T-helper 17 cell (primary cell): ENCODE measurements at places on chromosomes 7 and 10.

DNA sequence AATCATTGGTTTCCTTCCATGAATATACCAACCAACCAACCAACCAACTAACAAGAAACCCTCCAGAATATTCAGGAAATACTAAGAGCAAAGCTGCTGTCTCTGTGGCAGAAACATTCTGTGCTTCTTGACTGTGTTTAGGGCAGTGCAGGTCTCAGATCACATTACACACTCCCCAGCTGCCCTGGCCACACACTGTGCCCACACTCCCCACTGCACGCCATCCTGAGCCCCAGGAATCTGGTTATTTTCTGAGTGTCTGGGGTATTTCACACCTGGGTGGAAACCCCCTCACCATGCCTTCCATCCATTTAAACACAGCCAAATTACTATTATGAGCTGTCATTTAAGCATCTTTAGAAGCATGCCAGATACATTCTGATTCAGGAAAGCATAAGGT, 183.7 kb upstream of the ANK3 start:
- DNase-seq: no peak

- no peak for DNase-seq
Measured at GRCh38 chr7:70459546-70459945, 672.4 kb upstream of the GALNT17 start.

GRCh38 chr10:2966134-2966533, 101.2 kb upstream of the PFKP start:
- no peak for DNase-seq

- DNase-seq: no peak
Measured at GRCh38 chr10:112490545-112490944, 43.5 kb downstream of the VTI1A start.

DNA sequence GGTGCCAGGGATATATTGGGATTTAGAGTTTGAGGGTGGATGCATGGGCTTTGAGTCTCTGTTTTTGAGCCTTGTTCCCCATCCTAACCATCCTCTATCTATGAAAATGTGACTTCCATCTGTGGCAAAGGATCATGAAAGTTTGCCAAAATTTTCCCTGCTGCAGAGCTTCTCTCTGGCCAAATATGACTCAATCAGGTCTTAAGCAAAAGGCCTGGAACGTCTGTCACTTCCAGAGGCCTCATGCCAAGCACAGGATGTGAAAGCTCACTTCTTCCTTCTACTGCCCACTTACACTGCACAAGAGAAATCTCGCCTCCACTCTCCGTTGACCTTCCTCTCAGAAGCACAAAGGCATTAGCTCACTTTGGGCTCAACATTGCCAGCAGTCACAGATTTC, 696.9 kb upstream of the NRP1 start:
- DNase-seq: no peak

GRCh38 chr7:156318426-156318825, 322.1 kb upstream of the RNF32 start:
- DNase-seq: no peak

DNA sequence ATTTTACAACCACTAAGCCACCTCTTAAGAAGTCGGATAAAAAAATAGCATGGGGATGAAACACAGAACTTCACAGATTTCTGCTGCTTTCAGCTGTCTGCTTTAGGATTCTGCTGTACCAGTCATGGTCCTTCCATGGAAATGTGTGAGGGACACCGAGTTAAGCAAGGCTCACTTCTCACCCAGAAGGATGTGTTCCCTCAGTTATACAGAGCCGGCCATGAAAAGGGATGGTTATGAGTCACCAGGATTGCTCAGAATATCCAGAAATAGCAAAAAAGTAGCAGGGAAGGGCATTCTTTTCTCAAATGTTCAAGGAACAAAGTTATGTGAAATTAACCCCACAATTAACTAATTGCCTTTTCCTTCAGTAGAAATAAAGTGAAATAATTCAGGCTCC, 124.4 kb downstream of the AMPH start:
- DNase-seq: no peak

DNA sequence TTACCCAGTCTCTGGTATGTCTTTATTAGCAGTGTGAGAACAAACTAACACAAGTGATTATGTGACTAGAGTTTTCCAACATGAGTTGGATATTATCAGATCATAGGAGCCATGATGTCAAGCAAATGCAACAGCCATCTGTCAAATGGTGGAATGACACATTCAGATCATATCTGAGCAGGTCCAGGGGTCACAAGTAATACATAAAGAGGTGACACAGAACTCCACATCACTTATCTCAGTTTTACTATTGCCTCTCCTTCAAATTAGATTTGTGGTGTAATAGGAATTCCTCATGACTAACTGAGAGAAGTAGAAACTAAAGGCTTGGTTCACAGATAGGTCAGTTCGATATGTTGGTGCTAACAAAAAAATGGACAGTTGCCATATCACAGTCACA, 12.2 kb upstream of the SAMD9L start:
- no peak for DNase-seq

DNA sequence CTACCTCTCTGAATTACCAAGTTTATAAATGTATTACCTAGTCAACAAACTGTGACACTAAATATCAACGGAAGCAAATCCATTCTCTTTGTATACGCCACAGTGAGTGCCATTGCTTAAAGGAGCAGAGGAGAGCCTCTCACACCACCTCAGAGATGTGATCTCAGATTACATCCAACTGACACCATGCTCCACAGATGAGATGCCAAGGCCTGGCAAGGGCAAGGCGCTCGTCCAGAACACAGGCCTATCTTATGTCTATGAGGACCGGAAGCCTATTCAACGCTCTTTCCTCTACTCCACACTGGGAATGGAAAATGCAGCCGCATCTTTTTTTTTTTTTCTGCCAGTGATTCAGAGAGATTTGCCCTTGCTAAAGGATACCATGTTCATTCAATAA, 11.4 kb downstream of the PDIA4 start:
- DNase-seq: no peak

DNA sequence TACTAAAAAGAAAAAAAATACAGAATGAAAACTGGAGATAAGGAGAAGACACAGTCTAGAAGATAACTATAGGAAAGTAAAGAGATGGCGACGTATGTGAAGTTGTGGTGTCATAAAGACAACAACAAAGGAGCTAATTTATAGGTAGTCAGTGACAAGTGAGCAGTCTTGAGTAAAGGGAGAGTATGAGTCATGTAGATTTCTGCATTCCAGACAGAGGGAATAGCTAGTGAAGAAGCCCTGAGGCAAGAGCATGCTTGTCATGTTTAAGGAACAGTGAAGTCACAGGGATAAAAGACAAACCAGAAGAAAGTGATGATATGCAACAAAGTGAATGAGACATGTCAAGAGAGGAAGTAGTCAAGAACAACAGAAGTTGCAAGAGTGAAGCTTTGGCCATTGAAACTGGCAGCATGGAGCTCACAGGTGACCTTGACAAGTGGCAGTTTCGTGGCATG, 2.3 kb upstream of the MIOS start:
- DNase-seq: no peak

DNA sequence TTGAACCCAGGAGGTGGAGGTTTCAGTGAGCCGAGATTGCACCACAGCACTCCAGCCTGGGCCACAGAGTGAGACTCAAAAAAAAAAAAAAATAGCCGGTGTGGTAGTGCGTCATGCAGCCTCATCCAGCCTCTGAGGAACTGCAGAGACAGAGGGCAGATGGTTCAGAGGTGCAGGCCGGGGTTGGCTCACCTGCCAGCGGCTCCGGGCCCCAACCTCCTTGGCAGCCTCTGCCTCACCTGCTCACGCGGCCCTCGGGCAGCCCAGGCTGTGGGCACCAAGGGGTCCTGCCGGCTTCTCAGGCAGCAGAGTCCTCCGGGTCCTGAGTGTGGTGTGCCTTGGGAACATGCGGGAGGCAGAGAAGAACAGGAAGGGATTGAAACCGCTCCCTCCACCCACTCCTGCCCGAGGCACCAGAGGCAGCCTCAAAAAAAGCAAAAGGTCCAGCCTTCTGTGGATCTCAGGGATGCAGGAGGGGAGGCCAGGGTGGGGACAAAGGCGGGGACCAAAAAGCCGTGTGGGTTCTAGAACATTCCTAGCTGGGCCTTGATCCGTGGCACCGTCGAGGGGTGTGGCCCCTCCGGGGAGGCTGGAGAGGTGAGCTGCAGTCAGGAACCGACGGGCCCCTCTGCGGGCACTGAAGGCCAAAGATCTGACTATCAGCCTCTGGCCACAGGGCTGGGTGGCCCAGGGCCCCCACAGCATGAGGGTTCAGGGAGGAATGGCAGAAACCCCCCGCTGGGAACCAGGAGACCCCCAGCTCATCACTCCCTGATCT, 55.4 kb upstream of the DNAJB6 start:
- no peak for DNase-seq

DNA sequence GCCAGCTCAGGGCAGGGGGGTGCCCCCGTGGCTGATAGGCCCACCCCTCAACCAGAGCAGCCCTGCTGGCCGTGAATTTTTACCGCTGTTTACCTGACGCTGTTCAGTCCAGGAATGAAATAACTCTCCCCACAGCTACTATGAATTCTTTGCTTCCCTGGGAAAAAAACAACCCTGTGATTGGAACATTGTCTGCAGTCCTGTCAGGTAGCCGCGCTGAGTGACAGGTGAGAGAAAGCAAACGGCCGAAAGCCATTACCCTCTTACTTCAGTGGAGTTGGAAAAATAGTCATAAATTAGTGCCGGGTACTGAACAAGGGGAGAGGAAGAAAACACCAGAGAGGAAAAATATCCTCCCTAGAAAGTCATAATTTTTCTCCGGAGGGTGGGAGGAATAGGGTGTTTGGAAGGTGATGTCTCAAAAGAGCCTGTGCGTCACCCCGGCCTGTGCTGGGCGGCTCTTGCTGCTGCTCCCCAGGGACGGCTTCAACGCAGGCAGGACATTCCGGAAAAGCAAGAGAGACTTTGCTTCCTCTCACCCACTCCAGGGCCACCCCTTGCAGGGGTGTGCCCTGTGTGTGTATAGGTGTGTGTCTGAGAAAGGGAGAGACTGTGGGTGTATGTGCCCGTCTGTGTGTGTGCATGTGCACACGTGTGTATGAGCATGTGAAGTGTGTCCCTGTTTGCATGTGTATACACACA, 69.0 kb downstream of the CDH23 start:
- no peak for DNase-seq

GRCh38 chr7:22397981-22398380, 41.0 kb upstream of the RAPGEF5 start:
- DNase-seq: no peak

DNA sequence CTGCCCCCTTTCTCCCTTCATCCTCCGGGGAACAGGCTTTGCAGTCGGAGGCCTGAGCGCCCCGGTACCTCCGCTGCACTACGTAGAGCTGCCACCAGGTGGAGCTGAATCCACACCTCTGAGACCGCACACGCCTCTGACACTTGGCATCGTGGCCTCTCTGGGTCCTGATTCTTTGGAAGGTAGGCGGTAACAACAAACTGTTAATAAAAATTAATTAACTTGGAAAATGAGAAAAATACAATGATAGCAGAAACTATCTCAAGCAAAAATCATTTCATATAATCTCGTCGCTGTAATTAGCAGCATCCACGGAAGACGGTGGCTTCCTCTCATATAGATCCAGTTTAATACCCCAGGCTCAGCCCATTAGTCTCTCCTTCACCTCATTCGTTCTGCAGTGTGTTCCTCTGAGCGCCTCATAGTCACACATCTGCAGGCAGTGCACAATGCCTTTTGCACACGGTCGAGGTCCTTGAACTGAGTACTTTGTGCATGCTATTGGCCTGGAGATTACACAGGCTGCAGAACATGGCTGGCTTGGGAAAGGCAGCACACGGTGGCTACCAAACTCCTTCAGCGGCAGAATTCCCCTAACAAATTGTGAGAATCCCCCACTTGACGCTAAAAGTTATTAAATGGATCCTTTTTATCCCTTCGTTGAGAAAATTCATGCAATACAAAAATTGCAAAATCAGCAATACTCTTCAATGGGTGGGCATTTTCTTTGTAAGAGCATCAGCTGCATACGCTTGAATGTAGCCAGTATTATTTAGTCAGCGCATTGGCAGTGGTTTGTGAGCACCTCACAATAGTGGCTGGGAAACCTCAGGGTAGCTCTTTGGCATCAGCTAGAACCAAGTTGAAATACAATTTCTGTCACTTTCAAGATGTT, 18.7 kb downstream of the OR9A2 start:
- DNase-seq: peak; percentile 64

GRCh38 chr10:100482181-100482833, 19.5 kb downstream of the WNT8B start:
- DNase-seq: peak; percentile 51

DNA sequence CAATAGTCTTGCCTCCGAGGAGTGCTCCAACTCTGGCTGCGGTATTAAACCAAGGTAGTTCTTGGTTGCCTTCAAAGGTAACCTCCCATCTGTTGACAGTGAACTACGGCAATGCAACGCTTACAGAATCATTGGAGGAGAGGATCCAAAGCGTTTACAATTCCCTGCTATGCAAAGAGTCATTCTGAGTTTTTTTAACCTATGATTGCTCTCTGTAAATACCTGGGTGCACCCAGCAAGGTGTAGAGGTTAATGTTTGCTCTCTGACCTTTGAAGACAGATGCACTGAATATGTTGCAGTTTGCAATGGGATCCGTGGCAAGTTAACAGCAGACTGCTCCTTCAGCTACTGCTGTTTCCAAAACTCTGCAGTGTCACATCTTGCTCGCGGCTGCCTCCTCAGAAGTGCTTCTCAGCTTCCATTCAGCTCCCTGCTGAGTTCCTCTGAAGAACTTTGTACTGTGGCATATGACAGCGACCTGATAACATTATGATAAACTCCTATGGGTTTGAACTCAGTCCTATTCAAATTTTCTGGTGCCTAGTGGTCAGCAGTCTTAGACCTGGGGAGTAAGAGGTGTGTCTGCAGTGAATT, 29.0 kb downstream of the KIAA1217 start:
- no peak for DNase-seq

- DNase-seq: no peak
Measured at GRCh38 chr10:16987976-16988610, 141.5 kb downstream of the CUBN start.

GRCh38 chr10:47244560-47245500, 55.2 kb upstream of the GDF10 start:
- no peak for DNase-seq

DNA sequence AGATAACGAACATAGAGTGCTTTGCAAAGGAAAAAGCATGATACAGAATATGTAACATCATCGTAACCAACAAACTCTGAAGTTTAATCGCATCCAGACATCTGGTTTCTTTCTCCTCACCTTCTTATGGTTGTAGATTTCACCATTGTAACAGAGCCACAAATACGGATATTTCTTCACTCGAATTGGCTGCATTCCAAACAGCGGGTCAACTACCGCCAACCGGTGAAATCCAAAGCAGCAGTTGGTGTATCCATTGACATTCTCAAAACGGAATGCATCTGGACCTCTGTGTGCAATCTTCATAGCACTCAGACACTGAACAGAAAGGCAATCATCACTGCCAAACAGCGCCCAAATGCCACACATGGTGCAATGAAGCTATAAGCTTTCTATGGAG, 3.4 kb downstream of the ASNS start:
- no peak for DNase-seq

- DNase-seq: peak; percentile 11
Measured at GRCh38 chr10:79904671-79905321, 44.1 kb downstream of the SFTPD start.

DNA sequence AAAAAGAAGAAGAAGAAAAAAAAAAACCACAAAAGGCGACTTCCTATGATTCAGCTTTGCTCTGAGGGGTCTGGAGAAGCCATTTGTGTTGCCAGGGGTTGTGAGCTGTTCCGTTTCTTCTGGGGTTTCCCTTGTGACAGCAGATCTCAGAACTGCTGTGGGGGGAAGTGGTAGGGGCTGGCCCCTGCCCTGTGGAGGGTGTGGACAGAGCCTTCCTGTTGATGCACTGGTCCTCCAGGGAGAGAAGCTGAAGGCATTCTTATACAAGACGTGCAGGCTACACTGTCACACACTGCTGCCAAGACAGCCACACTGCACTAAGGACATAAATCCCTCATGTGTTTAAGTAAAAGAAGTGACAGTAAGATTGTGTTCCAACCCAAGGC, 17.3 kb upstream of the CSGALNACT2 start:
- DNase-seq: no peak
